ENCODE measurements at places on chromosomes 6 and 20.

- no peak for DNase-seq
These were observed 46.9 kb upstream of the POU3F2 start for GRCh38 chr6:98787435-98787834.

GRCh38 chr6:33694401-33694931 lies 17.0 kb downstream of the UQCC2 start:
- DNase-seq, result peak; percentile 93

DNA sequence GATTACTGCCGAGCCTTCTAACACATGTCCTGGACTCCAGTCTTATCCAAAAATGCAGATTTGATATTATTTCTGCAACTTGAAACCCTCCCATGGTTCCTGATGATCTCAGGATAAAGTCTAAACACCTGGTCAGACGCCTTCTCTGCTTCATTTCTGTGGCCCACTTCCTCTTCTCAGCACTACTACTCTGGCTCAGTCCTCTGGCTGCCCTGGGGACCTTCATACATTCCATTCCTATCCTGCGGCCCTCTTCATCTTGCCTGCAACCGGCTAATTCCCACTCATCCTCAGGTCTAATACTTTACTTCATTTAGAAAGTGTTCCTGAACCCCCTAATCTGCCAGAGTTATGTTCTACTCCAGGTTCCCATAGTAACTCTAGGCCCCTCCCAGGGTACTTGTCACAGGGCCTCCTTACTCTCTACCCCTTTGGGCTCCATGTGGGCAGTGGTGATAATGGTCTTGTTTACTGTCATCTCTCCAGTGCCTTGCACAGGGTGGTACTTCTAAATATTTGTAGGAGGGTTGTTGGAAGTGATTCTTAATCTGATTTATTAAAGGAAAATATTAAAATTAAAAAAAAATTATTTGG lies 18.9 kb downstream of the MAN1A1 start:
- no peak for DNase-seq

- DNase-seq, result no peak
These were observed 337.6 kb downstream of the BTBD9 start for GRCh38 chr6:38302081-38302480.

DNA sequence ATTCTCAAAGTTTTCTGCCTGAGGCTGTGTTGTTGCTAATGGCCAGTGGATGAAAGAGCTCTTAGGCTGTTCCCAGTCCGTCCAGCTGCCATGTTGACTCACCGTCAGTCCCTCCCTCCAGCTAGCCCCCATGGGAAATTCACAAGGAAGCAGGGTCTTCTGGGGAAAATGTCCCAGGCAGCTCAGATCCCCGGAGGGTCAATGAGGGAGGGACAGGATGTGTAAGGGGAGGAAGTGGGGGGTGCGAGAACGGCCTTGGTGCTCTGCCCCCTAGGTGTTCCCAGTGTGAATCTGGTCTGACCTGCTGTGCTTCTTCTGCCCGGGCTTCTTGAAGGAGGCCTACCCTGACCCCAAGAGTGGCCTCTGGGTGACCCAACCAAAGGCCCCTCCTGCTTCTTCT lies 65.9 kb downstream of the CEBPB start:
- DNase-seq, result no peak

- peak; percentile 57 for DNase-seq
These were observed 42.6 kb upstream of the IFNGR1 start for GRCh38 chr6:137261761-137262160.

DNA sequence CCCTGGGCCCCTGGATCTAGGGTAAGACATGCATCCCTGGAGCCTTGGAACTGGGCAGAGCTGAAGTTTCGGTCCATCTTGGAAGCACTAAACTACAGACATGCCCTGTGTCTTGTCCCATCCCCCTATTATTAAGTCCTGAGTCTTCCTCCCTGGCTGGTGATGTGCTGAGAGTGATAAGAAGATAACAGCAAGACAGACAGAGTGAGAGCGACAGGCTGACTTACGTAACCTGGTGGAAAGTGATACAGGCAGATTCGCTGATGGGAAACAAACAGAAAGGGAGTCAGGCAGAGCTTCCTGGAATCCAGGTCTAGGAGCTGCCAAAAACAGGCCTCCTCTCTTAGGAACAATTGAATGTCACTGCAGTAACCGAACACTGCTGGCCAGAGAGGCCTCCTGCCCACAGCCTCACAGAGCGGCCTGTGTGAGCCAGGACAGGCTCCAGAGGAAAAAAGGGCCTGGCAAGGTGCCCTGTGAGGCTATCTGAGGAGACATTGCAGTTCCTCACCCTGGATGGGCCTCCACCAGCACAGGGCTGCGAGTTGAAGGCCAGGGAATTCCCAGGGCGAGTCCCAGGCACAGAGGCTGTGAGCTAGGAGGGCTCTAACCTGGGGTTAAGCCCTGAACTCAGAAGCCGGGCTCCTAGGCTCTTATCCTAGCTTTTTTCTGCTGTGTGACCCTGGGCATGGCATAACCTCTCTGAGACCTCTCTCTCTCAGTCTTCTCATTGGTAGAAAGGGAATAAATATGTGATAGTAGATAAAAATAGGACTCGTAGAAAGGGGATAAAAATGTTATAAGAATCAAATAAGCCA lies 34.2 kb upstream of the B4GALT5 start:
- DNase-seq, result no peak

- DNase-seq, result no peak
These were observed 253.1 kb upstream of the SUPT3H start for GRCh38 chr6:45630801-45631200.

DNA sequence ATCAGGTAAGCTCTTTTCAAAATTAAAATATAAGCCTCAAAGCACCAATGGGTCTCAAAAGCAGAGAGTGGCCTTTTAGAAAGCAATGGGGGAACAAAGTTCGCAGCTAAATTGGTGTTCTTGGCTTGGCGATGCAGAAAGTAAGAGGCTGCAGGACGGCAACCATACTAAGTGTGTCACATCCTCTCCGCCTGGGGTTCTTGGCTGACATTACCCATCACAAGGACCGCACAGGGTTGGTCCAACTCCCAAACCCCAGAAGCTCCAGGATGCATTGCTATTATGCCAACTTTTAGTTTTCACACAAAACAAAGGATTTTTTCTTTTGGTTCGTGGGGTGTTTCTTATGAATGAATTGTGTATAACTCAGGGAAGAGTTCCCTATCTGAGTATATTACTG lies 124.8 kb downstream of the PRKN start:
- DNase-seq, result no peak

DNA sequence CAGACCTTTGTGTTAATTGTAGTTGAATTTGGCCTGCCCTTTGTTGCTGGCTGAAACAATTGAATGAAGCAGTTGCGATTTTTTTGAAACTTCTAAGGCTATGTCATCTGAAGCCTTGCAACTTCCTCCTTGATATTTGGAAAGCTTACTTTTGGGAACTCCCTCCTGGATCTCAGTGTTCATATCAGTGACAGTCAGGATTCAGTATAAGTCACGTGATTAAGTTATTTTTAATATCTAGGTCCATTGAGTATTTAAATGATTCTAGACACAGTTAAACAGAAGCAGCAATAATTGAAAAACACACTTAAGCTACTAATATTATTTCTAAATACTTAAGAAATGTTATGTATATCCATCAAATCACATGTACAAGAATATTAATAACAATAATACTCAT lies 951.3 kb downstream of the GRIK2 start:
- no peak for DNase-seq

DNA sequence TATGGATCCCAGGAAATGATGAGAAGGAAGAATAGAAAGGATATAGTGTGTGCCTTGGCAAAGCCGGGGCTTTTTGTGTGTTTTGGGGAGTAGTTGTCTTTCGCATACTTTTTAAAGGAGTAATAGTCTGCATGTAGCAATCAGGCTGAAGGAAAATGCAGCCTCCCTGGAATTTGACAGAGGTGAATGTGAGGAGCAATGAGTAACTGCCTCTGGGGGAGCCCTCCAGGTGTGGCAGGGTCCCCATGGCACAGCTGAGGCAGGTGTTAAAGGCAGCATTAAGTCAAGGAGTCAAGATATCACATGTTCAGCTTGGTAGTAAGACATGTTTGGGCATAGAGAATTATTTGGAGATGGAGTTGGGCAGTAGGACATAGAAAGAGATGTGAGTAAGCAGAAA lies 203.1 kb downstream of the C6orf118 start:
- DNase-seq, result no peak

DNA sequence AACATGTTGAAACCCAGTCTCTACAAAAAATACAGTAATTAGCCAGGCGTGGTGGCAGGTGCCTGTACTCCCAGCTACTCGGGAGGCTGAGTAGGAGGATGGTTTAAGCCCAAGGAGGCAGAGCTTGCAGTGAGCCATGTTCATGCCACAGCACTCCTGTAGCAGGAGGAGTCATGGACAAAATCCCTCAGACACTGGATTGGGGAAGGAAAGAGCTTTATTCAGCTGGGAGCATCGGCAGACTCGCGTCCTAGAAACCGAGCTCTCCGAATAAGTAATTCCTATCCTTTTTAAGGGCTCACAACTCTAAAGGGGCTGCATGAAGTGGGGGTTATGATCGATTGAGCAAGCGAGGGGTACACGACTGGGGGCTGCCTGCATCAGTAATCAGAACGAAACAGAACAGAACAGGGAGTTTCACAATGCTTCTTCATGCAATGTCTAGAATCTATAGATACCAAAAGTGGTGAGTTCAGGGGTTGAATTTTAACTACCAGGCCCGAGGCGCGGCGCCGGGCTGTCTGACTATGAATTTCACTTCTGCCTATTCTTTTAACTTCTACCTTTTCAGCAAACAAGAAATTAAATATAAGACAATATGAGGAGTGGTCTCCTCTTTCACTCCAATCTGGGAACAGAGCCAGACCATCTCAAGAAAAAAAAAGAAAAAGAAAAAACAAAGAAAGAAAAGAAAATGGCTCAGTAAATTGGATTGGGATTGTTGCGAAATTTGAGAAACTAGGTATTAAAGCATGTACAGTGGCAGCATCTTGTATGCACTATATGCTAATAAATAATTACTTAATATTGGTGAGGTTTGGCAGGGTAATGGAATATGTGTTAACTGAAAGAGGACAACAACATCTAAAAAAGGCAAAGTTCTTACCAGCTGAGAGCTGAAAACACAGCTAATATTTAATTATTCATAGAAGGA lies 23.6 kb downstream of the HMGN4 start:
- no peak for DNase-seq

- no peak for DNase-seq
These were observed 529.7 kb upstream of the CITED2 start for GRCh38 chr6:139904158-139904533.

GRCh38 chr6:56043761-56044160 lies 168.4 kb upstream of the BMP5 start:
- DNase-seq, result no peak

GRCh38 chr6:169045486-169045885 lies 208.2 kb downstream of the THBS2 start:
- no peak for DNase-seq

DNA sequence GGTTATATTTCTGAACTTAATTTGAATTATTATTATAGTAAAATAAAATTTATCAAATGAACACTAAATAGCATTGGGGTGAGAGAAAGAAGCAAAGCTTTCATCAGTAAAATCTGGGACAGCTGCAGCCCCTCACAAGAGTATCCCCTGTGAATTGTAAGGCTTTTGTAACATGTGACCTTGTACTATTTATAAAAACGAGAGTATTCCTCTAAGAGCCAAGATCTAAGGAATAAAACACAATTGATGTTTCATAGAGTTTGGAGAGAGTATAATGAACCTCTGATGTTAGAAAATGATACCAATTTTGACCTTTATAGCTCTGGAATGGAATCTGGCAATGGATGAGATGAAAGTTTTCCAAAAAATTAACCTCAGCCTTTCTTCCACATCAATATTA lies 617.2 kb upstream of the ID4 start:
- no peak for DNase-seq

GRCh38 chr20:9551808-9552550 lies 37.6 kb downstream of the LAMP5 start:
- DNase-seq, result no peak
